Erythroblast (primary cell): ENCODE measurements at places on chromosomes 7 and 10.

DNA sequence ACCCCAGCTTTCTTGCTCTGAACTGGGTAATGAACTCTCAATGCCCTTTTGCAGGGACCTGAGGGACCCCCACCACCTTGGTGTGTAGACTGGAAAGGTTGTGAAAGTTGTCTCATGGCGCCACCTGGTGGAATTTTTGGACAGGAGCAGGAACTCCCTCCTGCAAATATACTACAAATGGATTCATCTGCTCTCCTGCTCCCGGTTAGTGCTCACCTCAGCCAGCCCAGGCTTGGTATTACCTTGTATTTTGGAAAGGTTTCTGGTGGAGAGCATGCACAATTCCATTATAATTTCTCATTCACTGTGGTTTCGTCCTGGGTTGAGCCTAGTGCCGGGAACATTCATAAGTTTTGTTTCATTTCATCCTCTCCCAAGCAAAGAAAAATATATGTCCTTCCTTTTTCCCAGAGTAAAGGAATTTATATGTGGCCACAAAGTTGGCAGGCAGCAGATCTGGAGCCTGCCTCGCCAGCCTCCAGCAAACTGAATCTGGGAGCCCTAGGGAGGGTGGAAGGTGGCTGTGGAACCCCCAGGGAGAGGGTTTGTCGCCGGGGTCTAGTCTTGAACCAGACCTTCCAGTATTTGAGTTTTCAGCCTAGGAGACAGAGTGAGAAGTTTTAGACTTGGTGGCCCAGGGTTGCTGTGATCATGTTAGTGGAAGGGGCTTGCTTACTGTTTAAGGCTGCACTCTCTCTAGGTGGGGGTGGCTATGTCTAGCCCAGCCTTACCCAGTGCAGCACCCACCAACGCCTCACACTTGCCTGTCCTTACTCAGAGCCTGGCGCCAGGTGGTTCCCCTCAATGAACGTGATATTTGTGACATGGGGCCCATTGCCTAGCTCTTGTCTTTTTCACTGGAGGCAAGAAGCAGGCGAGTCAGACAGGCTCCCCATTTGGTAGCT lies 9.5 kb downstream of the FAM241B start:
- DNase-seq = peak; percentile 80

- DNase-seq = peak; percentile 90
These were observed 40.8 kb downstream of the HK1 start for GRCh38 chr10:69318867-69319727.

GRCh38 chr7:106819546-106819945 lies 45.5 kb upstream of the PIK3CG start:
- no peak for DNase-seq

DNA sequence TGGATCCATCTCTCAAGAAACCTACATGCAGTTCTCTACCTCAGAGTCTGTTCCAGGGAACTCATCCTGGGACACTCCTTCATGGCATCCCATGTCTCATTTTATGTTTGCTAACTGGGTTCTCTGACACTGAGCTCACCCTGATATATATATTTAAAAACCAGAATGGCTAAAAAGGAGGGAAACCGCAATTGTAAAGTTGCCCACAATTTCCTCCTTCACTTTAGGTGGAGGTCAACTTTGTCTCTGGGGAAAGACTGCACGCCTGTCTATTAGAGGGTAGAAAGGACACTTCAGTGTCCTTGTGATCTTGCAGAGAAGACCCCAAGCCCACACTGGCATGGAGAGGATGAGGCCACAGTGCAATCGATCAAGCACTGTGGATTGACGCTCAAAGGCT lies 131.7 kb downstream of the TEX36 start:
- no peak for DNase-seq

- DNase-seq = peak; percentile 83
These were observed 723 bp downstream of the MTURN start for GRCh38 chr7:30135301-30136116.

DNA sequence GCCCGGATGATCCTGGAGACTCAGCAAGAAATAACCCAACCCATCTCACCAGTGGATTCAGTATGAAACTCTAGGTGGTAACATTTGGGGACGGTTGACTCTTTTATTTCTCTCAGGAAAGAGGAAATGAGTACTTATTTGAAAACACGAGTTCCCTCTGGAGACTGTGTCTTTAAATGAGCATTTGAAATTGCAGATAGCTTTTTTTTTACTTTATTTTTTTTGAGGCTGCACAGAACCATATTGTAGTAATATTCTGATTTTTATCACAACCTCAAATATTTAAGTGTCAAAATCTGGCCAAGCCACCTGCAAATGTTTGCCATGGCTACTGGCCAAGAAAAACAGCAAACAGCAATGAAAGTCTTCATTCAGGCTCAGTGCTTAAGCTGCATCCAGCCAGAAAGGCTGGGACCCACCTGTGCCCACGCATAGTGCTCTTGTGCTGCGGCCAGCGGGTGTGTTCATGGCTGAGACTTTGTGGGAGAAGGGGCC lies 160.8 kb downstream of the CREB5 start:
- DNase-seq = no peak
